CD4-positive, alpha-beta T cell treated with Interleukin-6 at 100 ng/mL for 8 hours (primary cell): ENCODE measurements at places on chromosomes 5 and 9.

- DNase-seq: no peak
Observed at GRCh38 chr5:120604884-120605283, 140.8 kb downstream of the PRR16 start.

DNA sequence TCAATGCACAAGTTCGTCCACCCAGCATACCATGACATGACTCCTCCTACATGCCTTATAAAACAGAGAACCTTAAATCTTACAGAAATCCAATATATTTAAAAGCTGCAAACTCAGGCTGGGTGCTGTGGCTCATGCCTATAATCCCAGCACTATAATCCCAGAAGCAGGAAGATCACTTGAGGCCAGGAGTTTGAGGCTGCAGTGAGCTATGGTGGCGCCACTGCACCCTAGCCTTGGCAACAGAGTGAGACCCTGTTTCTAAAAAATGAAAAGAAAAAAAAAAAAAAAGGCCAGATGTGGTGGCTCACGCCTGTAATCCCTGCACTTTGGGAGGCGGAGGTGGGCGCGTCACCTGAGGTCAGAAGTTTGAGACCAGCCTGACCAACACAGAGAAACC is 68.7 kb downstream of the MTMR12 start:
- no peak for DNase-seq

DNA sequence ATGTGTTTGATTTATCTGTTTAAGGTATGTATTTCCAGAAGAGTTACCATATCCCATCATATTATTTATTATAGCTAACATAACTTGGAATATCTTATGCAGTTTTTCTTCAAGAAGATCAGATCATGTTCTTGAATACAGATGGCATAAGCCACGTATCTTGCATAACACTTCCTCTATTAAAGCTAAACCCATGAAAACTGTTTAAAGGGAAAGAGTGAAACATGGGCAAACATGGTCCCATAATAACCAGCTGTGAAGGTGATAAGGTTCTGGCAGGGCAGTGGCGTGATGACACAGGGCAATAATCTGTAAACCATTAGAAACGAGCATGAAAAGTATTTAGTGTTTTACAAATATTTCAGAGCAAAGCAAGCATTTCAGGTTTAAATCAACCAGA is 34.2 kb downstream of the EFNA5 start:
- no peak for DNase-seq

GRCh38 chr9:107488375-107489143 is 1.0 kb downstream of the KLF4 start:
- DNase-seq: no peak

DNA sequence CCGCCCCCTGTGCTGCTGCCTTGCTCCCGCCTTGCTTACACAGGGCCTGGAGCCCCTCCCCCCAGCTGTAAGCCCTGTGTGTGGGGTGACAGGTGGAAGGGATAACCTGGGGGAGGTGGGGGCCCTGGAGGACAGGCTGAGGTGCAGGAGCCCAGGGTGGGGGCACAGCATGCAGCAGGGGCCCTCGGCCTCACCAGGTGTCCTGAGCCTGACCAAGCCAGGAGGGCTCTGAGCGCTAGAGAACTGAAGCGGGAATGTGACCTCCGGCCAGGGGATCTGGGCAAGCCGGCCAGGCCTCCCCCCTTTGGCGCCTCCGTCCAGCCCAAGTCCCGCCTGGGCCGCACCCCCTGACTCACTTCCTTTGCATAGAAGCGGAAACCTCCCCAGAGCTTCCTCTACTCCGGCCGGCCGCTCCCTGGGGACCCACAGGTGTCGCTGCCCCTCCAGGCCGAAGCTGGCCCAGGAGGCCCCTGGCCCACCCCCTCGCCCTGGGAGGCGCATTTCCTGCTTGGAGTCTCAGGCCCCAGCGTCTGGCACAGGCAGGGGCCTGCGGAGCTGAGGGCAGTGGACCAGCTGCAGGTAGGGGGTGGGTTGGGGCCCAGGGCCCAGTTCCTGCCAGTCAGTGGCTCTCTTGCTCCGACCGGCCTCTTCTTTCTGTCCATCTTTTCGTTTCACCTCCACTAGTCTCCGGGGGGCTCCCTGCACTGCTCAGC is at the start of gene TOR4A:
Gene TOR4A, plus strand, starts transcription at position 398 of the 713 bp plus-strand sequence. CDS start 964 bp downstream, outside the sequence.
- DNase-seq: peak; percentile 33

GRCh38 chr9:2418619-2419018 is 203.0 kb upstream of the VLDLR start:
- no peak for DNase-seq

DNA sequence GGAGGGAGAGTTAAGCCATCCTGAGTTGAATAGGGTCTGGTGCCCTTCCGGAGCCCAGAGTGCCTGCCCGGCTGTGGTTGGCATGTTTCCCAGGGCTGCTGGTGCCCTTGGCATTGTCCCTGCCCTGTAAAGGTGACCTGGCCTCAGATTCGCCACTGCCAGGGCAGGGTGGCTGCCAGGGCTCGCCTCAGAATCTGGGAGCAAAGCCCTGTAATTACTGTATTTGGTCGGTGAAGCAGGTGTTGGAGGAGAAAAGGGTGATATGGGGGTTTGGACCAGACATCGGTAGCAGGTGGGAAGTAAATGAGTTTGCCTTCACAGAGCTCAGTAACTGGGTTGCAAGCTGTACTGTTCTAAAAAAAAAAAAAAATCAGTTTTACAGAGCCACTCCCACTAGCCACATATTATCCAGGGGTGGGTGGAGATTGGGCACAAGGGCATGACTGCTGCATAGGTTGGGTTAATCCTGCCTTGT is 47.6 kb downstream of the RGS3 start:
- DNase-seq: no peak

DNA sequence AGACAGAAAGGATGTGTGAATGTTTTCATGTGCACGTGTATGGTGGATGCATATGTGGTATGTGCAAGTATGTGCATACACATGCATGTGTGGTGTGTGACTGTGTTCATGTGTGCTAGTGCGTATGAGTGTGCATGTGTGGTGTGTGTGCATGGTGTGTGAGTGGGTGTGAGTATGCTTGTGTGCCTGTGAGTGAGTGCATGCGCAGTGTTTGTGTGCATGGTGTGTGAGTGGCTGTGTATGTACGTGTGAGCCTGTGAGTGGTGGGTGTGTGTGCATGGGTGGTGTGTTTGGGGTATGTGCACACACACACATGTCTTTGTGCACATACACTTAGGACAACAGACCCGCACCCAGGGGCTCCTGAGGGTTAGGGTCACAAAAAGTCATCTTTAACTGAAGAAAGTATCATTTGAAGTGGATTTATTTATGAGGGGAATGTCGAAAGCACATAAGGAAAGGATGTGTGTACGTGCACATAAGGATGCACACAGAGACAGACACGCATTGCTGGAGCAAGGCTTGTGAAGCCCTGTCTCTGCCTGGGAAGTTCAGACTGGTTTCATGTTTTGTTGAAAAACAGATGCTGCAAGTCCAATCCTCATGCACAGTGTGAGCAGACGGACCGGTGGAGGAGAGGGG is 237.0 kb downstream of the SYK start:
- DNase-seq: no peak

- DNase-seq: no peak
Observed at GRCh38 chr5:159539678-159540077, 209.4 kb upstream of the IL12B start.

DNA sequence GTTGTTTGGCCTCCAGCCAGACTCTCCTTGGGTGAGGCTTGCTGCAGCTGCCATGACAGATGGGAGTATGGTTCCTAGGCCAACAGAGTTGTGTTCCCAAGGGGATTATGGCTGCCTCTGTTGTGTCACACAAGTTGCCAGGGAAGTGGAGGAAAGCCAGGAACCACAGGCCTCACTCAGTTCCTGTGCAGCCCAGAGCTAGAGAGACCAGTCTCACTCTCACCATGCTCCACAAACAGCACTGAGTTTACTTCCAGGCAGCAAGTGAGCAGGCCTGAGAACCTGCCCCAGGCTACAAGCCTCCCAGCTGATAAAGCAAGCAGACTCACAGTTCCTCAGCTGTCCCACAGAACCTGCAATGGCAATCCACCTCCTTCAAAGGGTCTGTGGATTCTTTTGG is 273.6 kb upstream of the TAS2R1 start:
- DNase-seq: no peak

GRCh38 chr5:61069150-61069549 is 93.1 kb downstream of the SMIM15 start:
- DNase-seq: no peak

DNA sequence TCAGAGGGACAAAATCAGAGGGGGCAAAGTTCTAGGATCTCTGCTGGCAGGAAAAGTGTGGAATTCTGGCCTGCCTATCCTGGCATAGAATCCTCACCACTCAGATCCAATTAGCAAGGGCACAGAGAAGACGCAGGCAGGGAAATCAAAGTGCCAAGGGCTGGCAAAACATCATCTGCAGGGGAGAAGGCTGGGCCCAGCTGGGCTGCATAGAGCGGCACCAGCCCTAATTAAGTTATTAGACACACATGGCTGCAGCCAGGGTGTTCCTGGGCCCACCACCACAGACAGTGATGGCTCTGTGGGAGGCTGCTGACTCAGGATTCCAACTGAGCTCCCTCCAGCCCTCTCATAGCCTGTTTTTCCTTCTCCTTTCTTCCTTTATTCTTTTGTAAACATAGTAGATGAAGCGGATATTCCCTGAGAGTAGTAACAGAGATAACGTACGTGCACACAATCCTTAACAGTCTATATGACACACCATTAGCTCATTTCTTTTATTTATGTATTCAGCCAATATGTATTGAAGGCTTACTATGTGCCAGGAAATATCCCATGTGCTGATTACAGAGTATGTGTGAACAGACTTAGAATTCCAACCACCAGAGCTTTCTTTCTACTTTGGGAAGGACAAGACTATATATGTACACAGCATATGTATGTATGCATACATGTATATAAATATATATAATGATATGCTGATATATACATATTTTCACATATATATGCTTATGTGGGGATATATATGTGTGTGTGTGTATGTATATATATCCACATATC is 236.1 kb downstream of the ASTN2 start:
- no peak for DNase-seq

- DNase-seq: no peak
Observed at GRCh38 chr5:143065996-143066522, 295.9 kb downstream of the ARHGAP26 start.

- DNase-seq: no peak
Observed at GRCh38 chr9:1267141-1267570, 217.0 kb downstream of the DMRT2 start.

GRCh38 chr9:31700252-31701045 is 684.0 kb upstream of the ACO1 start:
- no peak for DNase-seq
